ENCODE measurements at places on chromosomes 16 and 17.

- DNase-seq = no peak
Observed at GRCh38 chr16:11384184-11384955, 39.1 kb downstream of the RMI2 start.

GRCh38 chr16:560701-561412 lies 663 bp downstream of the PRR35 start:
- no peak for DNase-seq

GRCh38 chr17:72021417-72022041 lies 99.3 kb upstream of the SOX9 start:
- no peak for DNase-seq

DNA sequence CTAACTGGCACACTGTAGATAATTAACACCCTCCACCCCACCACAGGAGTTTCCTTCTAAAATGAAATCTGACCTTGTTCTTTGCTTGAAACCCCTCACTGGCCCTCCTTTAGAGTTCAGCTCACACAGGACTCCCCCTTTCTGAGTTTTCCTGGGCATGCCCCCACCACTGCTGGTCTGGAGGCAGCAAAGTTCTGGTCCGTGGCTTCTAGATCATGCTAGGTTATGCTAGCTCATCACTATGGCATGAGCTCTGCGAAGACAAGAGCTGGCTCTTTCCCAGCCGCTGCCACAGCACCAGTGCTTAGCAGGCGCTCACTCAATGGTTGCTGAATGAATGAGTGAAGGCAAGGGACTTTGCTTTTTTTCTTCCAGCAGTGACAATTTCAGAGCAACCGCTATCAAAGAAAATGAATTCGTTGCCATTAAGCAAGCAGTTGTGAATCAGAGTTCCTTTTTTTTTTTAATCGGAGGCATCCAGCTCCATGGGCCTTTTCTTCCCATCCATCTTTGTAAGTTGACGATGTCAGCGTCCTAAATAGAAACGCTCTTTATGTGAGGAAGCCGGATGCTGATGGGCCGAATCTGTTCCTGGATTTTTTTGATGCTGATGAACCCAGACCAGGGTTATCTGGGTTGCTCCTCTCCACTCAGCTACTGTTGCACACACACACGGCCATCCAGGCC lies 80.8 kb upstream of the NOL11 start:
- no peak for DNase-seq

GRCh38 chr17:83121921-83122820 lies 42.8 kb downstream of the METRNL start:
- no peak for DNase-seq

DNA sequence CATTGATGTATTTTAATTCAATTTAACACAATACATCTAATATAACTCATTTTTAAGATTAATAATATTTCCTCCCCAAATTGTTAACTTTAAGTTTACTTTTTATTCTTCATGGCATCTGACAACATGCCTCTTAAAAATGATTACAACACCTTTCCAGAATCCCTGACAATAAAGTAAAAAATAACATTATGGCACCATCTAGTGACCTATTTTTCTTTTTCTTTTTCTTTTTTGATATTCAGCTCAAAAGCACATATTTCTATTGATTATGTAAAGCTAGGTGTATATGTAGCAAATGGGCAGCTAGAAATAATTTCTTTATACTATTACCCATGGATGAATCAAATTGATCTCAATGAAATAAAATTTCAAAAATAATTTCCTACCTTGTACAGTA lies 834.3 kb upstream of the CDH8 start:
- no peak for DNase-seq
